NCI-H524 (cell line): ENCODE measurements at places on chromosomes 5 and 9.

GRCh38 chr5:148973455-148973854 is 89.4 kb downstream of the SH3TC2 start:
- DNase-seq: no peak

DNA sequence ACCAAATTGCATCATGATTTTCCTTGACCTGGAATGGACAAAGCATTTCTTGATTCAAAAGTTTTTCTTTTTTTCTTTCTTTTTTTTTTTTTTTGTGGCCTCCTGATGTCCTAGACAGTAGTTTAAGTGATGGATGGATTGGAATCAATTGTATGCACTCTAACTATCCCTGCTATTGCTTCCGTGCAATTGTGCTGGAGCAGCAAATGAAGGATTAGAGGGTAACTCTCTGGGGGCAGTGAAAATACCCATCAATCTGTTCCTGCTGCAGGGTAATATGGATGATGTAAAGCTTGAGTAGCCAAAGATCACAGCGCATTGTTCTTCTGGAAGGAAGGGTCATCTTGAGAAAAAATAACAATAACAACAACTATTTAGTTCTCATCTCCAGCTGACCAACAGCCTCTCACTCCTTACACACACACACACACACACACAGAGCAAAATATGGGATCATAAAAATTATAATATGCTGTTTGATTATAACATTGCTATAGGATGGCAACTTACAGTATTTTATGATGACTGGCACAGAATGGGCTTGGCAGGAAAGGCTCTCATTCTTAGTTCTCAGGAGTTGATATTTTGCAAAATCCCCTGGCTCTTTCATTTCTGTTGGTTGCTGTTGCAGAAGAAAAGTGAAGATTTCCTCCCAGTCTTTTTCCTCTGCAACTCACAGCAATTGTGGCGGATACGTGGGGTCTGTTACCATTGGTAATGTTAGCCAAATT is 160.9 kb upstream of the DMAC1 start:
- DNase-seq: no peak

DNA sequence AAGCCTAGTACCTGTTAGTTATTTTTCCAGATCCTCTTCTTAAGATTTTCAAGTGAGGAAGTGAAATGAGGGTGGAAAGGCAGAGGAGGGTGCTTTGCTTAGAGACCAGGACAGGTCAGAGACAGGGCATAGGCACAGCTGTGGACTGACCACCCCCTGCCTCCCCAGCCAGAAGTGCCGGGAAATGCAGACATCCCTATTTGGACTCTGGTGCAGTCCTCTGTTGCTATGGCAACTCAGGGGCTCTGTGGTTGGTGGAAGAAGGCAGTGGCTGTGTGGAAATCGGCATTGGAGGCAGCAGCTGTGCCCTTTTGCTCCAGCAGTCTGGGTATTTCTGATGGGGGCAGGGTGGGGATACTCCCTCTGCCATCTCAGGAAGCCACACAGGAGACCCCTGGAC is 43.3 kb upstream of the NDFIP1 start:
- peak; percentile 83 for DNase-seq

DNA sequence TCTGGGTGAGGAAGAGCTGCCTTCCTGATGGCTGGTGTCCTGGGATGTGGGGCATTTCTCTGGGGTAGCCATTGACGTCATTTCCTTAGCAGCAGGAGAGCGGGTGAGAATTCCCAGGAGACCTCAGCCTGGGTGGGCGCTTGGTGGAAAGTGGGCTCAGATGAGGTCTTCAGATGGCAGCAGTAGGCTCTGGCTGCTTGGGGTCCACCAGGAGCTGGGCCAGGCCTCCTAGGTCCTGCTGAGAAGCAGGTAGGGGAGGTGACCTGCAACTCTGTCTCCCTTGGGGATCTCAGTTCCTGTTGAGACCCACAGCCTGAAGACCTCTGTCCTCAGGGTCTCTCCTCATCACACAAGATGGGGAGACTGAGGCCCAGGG is 31.5 kb downstream of the FAM163B start:
- DNase-seq: no peak

DNA sequence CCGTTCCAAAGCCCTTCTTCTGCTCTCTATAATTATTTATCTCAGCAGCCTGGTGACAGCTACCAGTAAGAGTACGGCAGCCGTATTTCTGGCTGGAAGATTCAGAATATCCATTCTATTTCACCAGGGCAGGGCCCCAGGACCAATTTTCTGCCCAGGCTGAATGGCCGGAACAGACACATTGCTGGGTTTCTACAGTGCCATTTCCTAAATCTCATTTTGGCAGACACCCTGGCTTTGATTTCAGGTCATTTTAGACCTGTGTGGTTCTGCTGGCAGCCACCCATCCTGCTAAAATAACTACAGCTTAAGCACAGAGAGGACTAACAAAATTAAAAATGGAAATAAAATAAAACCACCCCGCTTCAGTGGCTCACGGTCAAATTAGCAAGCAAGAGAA is 95.0 kb downstream of the CRB2 start:
- no peak for DNase-seq

GRCh38 chr5:64184832-64185231 is 19.2 kb downstream of the RNF180 start:
- no peak for DNase-seq

- DNase-seq: no peak
These were observed at the start of gene LCP2 for GRCh38 chr5:170297589-170298462. TSS of gene LCP2 (minus strand) at chr5:170297777. CDS start at chr5:170297611, 166 bp downstream.

DNA sequence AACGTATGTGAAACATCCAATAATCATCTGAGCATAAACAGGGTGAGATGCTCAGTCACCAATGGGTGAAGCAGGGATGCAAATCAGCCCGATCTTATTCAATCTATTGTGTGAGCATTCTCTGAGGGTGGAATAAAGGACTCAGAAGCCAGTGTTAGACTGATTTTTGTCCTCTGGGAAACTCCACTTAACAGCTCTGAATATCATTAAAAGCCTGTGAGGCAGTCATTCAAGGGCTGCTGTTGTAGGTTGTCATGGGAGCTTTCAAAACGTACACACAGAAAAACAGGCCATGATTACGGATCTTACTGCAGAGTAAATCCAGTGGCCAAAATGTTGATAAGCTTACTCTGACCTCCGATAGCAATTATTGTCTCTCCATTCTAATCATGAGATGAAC is 266.5 kb upstream of the EFNA5 start:
- DNase-seq: peak; percentile 10

DNA sequence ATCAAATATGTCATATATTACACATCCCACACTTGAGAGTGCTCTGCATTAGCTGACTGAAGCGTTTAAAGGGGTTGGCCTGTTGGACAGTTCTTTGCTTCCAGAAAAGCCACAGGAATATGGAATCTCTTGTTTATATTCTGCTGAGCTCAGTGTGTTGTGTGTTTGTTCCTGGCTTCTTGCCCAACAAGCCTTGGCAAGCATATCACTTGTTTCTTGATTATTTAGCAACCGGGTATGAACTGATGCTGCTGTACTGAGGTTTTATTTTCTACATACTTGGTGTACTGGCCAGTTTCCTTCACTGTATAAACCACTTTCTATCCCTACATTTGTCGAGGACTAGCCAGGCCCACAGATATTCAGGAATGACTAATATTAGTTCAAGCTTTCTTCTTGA is 378.9 kb downstream of the KCTD16 start:
- DNase-seq: no peak

DNA sequence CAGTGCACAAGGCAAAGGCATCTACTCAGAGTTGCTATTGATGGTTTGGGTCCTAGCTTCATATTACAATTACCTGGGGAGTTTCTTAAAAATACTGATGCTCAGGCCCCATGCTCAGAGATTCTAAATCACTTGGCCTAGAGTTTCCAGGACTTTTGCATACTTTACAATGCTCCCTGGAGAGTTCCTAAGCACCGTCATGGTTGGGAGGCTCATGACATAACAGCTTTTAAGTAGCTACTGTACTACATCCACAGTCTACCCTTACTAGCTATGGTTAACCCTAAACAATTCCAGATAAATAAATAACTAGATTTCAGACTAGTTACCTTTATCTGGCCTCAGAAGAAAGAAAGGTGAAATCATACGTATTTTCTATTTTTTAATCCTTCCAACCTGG is 414.4 kb downstream of the PDE4D start:
- DNase-seq: no peak

DNA sequence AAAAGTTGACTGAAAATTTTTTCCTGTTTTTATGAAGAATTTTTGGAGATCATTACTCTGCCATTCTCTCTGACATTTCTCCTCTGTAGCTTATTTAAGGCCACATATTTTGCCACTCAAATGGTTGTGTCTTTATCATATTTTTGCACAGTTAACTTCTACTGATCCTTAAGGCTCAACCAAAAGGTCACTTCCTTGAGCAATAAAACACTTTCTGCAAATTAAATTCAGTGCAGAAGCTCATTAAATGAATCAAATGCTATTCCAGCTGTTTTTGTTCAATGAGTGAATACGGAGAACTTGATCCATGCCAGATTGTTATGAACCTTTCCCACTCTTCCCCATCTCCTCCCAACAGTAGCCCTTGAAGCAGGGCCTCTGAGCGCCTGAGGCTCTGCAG is 93.8 kb upstream of the EPB41L4A start:
- no peak for DNase-seq

- DNase-seq: peak; percentile 86
These were observed 82.2 kb downstream of the PJA2 start for GRCh38 chr5:109327570-109327969.
